NCI-H1417 treated with DMSO at 0.1 percent for 48 hours (cell line): ENCODE measurements at places on chromosomes 7 and 10.

DNA sequence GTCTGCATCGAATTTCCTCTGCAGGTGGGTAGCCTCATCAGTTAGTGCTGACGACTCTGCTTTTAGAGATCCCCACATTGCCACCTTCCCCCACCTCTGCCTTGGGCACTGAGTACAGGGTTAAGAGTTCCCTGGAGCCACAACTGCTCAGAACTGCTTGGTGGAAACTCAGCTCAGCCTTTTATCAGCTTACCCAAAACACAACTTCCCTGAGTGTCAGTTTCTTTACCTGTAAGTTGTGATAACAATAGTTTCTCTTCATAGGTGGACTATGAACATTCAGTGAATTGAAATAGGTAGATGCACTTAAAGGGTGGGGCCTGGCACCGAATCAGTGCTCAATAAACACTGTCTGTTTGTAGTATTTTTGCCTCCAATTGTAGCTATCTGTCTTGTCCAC, 11.3 kb downstream of the ASB13 start:
- DNase-seq: no peak

GRCh38 chr7:47422611-47423010, 159.3 kb downstream of the TNS3 start:
- no peak for DNase-seq

- no peak for DNase-seq
These were observed 1279.8 kb downstream of the GATA3 start for GRCh38 chr10:9334270-9334669.

- DNase-seq: no peak
These were observed 12.0 kb downstream of the SCD start for GRCh38 chr10:100359030-100359432.

DNA sequence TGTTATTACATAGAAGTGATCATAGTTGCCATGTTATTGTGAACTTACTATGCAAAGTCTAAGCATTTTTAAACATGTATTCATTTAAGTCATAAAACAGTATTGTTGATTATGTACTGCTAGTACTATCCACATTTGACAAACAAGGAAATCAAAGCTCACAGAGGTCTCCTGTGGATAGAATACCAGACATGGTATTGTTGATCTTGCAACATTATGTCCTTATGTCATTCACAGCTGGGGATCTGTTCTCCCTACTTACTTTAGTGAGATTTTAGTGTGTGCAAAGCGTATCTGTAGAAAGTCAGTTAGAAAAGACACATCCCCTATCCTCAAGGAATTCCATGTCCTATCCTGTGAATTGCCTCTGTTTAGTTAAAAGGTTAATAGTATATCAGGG, 106.1 kb downstream of the SND1 start:
- no peak for DNase-seq

- DNase-seq: no peak
These were observed 126.3 kb upstream of the POM121L12 start for GRCh38 chr7:52909131-52909530.

DNA sequence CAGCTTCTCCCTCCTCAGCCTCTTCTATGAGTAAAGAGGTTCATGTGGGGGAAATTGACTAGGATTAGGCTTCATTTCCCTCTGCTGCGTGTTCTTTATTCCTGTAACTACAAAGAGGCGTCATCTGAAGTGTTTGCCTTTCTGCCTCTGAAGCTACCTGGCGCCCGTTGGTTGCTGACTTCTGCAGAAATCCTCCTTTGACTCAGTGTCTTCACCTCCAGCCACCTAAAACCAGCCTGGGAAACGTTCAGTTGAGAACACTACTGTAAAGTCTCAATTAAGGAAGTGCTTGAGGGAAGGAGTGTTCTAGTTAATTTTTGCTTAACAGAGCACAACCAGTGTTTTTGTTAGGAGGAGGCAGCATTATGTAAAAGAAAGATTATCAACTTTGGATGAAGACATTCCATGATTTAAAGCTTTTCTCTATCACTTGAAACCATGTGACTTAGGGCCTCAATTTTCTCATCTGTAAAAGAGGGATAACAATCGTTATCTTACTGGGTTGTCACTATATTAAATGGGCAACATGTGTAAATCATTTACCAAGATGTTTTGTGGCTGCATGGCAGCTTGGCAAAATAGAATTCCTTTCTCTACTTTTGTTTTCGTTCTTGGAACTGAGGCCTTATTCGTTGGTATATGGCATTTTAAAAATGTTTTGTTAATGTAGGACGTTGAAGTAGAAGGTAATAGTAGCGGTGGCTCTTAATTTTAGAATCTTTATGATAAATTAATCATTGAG, 642.9 kb downstream of the SDK1 start:
- no peak for DNase-seq

DNA sequence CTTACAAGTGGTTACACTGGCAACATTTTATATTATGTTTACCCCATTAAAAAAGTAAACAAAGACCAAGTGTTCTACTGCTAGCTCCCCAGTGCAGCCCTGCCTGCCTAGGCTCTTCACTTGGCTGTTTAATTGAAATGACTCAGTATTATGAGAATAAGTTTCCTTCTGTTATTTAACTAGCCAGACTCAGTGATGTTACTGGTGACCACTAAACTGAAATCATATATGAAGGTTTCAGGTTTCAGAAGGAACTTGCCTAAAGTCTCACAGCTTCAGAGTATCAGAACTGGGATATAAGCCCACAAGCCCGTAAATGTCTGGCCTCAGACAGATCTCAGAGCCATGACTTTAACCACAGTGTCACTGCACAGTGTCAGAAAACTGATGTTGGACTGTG, 66.8 kb upstream of the EXOC4 start:
- no peak for DNase-seq

- DNase-seq: no peak
These were observed 11.3 kb downstream of the LOXL4 start for GRCh38 chr10:98256692-98257091.

- no peak for DNase-seq
These were observed 27.0 kb upstream of the SAMD9L start for GRCh38 chr7:93175219-93175618.

- DNase-seq: no peak
These were observed 6.7 kb downstream of the SKAP2 start for GRCh38 chr7:26857506-26858240.

GRCh38 chr10:30434273-30435072, 489 bp downstream of the MAP3K8 start:
- DNase-seq: no peak

- no peak for DNase-seq
These were observed 155.4 kb upstream of the CACNA2D1 start for GRCh38 chr7:82598958-82599357.

- no peak for DNase-seq
These were observed 5.2 kb downstream of the NEUROD6 start for GRCh38 chr7:31335161-31335856.

DNA sequence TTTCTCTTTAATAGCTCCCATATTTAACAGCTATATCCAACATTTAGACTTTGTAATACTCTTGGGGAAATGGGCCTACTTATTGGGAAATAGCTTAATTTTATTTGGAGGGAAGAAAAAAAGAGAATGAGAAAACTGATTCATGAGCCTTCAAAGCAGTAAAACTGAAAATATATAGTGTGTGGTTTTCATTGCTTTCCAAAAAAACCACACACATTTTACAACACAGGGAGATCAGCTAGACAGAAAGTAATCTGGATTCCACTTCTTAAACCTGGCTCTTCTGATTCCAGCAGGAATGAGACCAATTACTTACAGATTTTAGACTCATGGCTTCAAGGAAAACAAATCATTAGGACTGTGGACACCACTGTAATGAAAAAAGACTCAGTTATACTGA, 48.7 kb downstream of the CH25H start:
- DNase-seq: no peak

GRCh38 chr10:123743441-123744223, 77.5 kb downstream of the GPR26 start:
- DNase-seq: no peak

- no peak for DNase-seq
These were observed 102.2 kb downstream of the TCF7L2 start for GRCh38 chr10:113052076-113052830.

DNA sequence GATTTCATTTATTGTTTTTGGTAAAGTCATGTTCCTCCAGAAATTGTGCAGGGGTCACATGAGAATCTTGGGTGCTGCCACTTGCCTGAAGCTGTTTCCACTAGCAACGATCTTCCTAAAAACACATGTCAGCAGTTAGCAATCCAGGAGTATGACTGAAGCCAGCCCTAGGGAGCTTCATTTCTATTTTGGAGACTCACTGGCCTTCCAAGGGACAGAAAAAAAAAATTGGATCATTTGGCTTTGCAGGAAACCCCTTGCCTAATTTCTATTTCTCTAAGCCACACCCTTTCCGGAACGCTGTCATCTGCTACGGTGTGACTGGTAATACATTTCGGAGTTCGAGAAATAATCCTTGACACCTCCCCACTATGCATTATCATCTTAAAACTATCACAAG, 204.7 kb downstream of the TAX1BP1 start:
- no peak for DNase-seq

DNA sequence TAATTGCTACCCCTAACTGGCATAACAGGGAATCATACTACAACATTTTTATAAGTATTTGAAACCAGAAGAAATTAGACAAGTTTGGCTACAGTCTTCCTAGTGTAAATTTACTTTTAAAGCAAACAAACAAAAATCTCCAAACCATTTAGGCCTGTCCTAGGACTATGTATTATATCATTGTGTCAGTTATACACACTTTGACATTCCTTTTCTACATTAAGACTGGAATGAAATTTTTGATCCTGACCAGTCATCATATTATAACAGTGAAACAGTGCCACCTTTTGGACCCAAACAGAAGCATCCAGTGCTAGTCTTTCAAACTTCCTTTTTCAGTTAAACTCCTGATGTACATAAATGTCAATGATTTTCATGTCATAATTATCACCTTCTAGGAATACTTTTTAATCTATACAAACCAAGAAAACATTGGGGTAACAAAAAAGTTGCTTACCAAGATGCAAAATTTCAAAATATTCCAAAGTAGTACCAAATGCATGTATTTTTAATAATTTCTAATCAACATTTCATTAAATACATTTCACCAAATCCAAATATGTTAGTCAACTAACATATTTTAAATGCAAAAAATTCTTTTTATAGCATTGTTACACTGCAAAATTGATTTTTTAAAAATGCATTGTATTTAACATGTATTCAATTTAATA, 75.7 kb downstream of the IMMP2L start:
- DNase-seq: peak; percentile 70

- DNase-seq: no peak
These were observed 779 bp downstream of the C1QL3 start for GRCh38 chr10:16520900-16521299.

DNA sequence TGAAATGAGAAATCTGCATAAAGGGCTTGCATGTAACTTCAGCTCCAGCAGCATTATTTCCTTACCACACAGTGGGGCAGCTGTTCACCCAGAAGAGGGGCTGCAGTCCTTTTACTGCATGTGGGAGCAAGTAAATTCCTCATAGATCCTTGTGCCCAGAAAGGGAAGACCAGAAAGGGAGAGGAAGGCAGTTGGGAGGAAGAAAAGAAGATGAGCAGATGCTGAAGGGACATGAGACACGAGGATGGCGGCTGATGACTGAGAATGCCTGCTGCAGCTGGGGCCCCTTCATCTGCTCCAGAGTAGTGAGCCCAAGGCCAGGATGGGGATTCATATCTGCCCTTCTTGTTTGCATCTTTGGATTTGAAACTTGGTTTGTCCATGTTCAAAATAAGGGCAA, 80.5 kb downstream of the WIPF3 start:
- no peak for DNase-seq

DNA sequence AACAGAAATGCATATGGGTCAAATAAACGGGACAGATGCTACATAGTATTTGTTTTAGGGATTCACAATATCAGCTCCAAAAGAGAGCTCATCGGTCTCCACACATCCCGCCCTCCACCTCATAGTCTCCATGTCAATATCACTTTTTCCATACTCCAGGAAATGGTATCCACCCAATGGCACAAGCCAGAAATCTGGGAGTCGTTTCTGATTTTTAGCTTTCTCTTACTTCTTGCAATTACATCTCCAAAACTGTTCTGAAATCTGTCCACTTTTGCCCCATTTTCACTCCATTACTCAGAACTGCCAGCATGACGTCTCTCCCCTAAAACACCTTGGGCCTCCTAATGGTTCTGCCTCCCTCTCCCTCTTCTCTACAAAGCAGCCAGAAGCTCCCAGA, 47.4 kb upstream of the EZH2 start:
- DNase-seq: no peak

GRCh38 chr7:52088008-52088901, 771.6 kb upstream of the COBL start:
- no peak for DNase-seq

DNA sequence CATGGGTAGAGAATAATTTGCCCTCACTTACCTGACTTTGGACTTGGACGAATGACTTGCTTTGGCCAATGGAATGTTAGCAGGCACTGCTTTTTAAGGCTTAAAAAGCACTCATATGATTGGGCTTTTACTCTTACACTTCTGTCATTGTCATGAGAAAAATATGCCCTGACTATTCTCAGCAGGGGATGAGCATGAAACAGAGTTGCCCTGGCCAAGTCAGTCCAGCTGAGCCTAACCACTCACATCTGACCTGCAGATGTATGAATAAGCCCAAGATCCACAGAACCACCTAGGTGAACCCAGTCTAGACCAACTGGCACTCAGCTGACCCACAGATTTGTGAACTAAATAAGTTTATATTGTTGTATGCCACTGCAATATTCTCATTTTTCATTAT, 573.5 kb downstream of the TNS3 start:
- no peak for DNase-seq

GRCh38 chr7:103106005-103106702, 31.2 kb downstream of the ARMC10 start:
- no peak for DNase-seq

- DNase-seq: no peak
These were observed 436.7 kb downstream of the TNS3 start for GRCh38 chr7:47145186-47145725.

GRCh38 chr10:48309711-48310226, 3.3 kb downstream of the MAPK8 start:
- no peak for DNase-seq

- no peak for DNase-seq
These were observed 15.5 kb downstream of the SLC13A1 start for GRCh38 chr7:123184271-123184670.

- DNase-seq: no peak
These were observed 382.7 kb downstream of the SFMBT2 start for GRCh38 chr10:7027913-7028808.

GRCh38 chr10:11909618-11910017, 86.5 kb downstream of the PROSER2 start:
- no peak for DNase-seq

DNA sequence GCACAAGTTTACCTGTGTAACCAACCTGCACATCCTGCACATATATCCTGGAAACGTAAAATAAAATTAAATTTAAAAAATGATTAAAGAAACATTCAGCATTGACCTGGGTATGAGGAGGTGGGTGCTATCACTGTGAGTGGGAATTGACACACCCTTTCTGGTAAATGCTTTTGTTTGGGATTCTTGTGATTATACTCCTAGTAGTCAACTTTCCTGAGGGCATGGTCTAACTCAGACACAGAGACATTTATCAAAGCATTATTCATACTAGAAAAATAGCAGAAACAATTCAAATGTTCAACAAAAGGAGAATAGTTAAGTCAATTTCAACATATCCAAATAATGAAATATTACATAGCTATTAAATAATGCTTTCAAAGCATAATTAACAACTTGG, 44.2 kb downstream of the CNNM2 start:
- DNase-seq: no peak
